CD4-positive, alpha-beta T cell treated with Interleukin-1 beta for 1 hour (primary cell): ENCODE measurements at places on chromosomes 7 and 10.
A peak's percentile ranks its signal among the peaks of the same experiment; 100 is the strongest.

- DNase-seq = no peak
These were observed 136.2 kb downstream of the PRPF18 start for GRCh38 chr10:13722747-13723653.

DNA sequence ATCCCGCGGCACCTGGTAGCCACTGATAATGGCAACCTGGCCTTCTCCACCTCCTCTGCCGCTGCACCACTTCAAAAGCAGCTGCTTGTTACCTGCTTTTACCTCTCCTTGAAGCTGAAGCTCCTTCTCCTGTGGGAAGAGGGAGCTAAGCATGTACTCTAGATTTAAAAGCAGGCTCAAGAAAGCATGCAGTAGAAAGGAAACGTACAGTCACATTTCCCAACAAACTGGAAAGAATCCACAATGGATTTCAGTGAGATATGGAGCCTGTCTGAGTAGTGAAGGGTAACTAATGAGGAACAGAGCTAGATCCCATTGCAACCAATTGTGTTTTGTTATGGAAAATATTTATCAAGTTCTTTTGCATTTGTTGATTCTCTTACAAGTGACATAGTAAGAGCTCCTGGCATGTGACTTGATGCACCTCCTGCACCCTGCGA lies 457.4 kb upstream of the GALNT17 start:
- DNase-seq = no peak

- DNase-seq = no peak
These were observed 454.1 kb downstream of the PARD3 start for GRCh38 chr10:34360984-34361383.

GRCh38 chr7:157458254-157458633 lies 121.4 kb downstream of the DNAJB6 start:
- DNase-seq = no peak

DNA sequence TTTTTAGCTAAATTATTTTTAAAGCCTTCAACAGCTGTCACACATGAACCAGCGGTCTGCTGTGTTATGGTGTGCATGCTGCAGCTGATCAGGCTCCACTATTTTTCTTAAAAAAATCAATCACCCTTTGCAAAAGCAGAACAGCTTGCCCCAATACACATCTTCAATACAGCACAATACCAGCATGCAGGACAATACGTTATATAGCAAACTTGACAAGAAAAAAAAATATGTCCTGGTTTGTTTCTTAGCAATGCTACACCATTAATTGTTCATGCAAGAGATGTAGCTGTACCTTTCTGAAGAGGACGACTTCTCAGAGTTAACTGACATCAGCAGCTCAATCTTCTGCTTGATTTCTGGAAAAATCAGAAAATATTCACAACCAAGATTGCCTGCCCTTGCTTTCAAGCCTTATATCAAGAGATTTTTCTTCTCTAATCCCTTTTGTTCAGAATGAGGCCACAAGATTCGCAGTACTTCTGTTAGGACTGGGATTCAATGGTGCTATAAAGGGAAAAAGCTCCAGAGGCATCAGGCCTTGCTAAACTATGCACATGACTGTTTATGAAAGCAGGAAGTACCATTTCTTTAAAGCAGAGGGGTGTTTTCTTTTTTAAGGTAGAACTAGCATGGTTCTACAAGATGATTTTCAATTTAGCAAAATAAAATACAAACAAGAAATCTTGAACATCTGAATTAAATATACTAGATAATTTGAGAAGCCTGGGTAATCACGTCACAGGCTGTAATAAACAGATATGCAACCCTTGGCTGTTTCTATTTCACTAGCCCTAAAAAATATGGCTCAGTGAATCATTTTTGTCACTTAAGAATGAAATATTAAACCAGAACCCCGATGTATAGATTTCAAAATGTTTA lies 120.0 kb downstream of the SRPK2 start:
- peak; percentile 42 for DNase-seq

- no peak for DNase-seq
These were observed 162.8 kb downstream of the ELMO1 start for GRCh38 chr7:37285706-37286453.
